ENCODE measurements at places on chromosomes 6 and 20.

DNA sequence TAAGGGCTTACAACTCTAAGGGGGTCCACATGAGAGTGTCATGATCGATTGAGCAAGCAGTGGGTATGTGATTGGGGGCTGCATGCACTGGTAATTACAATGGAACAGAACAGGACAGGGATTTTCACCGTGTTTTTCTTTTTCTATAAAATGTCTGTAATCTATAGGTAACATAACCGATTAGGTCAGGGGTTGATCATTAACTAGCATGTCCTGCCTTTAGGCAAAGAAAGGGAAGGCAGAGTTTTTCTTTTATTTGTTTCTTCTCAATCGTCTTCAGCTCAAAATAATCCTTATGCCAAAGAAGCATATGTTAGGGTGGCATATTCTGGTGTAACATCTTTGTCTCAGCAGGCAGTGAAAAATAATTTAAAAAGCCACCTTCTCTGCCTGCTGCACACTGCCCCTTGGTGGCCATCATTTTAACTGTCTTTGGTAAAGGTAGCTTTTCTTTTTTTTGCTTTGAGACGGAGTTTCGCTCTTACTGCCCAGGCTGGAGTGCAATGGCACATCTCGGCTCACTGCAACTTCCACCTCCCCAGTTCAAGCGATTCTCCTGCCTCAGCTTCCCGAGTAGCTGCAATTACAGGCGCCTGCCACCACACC, 9.7 kb upstream of the CEP43 start:
- DNase-seq: peak; percentile 31

DNA sequence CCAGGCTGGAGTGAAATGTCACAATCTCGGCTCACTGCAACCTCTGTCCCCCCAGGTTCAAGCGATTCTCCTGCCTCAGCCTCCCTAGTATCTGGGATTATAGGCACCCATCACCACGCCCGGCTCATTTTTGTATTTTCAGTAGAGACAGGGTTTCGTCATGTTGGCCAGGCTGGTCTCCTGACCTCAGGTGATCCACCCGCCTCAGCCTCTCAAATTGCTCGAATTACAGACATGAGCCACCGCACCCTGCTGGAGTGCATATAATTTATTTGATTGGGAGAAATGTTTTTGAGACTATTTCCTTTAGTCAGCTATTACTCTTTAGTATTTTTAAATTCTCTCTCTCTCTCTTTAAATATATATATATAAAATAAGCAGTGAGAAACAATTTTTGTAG, 29.8 kb downstream of the FAM83B start:
- DNase-seq: no peak

GRCh38 chr20:44579313-44580081, 2.9 kb upstream of the PKIG start:
- DNase-seq: no peak

GRCh38 chr6:87308970-87309369, 13.4 kb upstream of the SMIM8 start:
- no peak for DNase-seq

GRCh38 chr6:145761584-145761983, 26.3 kb upstream of the EPM2A start:
- DNase-seq: no peak

- DNase-seq: peak; percentile 29
These were observed 230.7 kb upstream of the BTBD3 start for GRCh38 chr20:11686820-11687543.

DNA sequence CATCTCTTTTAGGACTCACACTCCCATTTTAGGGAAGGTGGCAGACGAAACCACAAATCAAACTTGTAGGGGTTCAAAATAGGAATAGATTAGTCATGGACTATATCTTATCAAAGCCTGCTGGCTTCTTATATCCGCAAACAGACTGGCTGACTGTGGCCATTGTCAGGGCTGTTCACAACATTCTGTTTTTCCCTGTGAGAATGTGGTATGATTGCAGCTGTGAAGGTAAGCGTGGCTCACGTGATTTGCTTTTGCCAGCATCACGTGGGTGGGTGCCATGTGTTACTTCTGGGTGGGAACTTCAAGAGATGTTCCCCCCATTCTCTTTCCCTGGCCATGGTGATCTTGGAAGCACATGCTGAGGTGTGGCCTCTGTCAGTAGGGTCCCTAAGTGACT, 5.9 kb downstream of the IP6K3 start:
- no peak for DNase-seq

GRCh38 chr20:9195031-9195430, 126.1 kb downstream of the PLCB4 start:
- no peak for DNase-seq

DNA sequence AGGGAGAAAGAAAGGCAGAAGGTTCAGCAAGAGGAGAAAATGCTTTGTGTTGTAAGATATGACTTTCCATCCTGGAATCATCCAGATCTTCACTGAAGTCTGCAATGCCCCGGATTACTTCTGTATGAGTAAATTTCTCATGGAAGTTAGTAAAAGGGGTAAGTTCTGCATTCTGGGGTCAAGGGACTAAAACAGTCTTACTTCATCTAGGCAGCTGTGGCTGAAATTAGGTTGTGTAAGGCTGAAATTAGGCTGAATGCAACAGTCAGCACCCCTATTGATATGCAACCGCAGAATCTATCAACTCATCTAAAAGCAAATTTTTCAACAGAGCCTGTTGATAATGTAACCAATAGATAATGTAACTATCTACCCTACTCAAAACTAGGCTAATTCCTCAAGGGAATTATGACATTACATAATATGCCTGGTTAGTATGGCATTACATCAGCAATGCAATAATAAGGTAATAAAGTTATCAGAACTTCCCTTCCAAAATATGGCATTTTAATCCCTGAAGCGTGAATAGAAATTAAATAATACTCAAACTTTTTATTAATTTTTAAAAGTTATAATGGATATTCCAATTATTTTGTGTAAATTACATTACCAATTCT, 671.7 kb upstream of the CITED2 start:
- DNase-seq: no peak

DNA sequence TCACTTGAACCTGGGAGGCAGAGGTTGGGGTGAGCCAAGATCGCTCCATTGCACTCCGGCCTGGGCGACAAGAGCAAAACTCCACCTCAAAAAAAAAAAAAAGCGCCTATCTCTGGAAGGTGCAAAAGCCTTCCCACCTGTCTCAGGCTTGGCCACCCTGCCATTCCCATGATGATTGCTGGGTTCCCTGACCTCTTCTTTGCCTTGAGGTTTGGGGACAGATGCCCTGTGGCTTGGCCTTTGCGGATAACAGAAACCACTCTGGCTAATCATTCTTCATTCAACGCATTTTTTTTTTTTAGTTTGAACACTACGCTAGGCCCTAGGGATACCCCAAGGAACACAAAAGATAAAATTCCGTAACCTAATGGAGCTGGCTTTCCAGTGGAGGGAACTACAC, 6.8 kb upstream of the HMGA1 start:
- no peak for DNase-seq

DNA sequence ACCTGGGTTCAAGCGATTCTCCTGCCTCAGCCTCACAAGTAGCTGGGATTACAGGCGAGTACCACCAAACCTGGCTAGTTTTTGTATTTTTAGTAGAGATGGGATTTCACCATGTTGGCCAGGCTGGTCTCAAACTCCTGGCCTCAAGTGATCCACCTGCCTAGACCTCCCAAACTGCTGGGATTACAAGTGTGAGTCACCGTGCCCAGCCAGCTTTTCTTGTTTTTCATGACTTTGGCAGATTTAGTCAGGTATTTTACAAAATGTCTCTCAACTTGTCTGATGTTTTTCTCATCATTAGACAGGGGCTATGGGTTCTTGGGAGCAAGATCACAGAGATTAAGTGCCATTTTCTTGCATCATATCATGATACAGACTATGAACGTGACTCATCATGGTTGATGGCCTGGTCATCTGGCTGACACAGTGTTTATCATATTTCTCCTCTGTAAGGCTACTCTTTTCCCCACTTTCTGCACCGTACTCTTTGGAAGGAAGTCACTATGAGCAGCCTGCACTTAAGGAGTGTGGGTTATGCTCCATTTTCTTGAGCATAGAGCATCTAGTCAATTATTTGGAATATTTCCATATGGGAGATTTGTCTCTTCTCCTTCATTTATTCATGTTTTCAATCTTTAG, 67.8 kb downstream of the RNF182 start:
- DNase-seq: no peak

DNA sequence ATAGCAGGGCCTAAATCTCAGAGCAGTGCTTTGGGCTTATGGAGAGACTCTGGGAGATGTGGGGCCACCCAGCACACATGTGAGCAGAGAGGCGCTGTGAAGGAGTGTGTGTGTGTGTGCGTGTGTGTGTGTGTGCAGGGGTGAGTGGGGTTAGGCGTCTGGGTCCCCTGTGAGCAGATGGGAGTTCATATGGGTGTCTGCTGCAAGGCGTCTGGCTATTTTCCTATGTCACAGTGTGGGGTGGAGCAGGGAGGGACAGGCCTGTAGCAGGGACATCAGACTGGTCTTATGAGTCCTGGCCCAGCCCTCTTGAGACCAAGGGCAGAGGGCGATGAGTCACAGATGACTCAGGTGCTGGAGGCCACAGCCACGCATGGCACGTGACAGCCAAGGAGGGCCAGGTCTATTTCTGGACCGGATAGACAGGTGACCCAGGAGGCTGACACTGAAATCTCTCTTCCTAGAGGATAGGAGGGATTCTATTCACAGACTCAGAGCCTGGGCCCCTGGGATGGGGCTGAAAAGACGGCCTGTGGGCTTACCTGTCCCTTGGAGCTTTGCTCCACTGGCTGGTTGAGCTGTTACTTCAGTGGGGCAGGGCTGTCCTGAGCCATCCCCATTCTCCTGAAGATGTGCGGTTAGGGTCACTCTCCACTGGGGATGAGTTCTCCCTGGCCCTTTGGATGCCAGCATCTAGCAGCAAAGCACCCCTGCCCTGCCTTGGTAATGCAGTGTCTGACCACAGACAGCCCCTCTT, 28.9 kb downstream of the VEGFA start:
- no peak for DNase-seq

GRCh38 chr20:47620808-47621805, 119.4 kb downstream of the NCOA3 start:
- DNase-seq: peak; percentile 69

GRCh38 chr6:53241938-53242337, 93.3 kb upstream of the GCM1 start:
- no peak for DNase-seq

DNA sequence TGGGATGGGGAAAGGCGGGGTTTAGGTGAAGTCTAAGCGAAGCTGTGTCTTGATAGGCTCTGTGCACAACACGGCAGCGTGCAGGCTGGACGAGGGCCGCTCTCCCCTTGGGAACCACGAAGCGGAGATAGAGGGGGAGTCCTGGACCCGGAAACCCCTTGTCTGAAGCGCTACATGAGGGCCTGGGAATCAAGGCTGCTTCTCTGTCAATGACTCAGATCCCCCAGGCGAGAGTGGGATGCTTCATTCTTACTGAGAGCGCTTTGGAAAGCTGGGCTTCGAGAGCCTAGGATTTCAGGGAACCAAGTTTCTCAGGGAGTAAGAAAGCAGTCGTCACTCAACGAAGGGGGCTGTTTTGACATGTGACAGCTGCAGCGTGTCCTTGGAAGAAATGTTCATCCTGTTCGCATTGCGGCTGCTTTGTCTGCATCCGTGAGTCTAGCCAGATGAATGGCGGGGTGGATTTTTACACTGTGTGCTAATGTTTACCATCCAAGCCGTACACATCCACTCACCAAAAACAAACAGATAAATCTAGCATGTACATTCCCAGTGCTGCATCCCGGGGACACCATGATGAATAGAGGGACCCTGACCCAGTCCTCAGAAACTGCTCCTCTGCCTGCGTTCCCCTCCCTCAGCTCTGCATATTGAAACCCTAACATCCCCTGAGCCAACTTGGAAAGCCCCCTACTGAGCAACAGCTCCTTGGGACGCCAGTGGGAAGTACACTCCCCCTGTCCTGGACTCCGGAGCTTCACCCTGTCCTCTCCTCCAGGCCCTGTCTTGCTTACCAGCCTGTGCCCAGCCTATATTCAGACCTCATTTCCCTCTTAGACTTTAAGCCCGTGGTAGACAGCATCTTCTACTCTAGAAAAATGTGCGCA, 24.5 kb upstream of the RTF2 start:
- DNase-seq: no peak

GRCh38 chr20:41086402-41087324, 50.7 kb upstream of the PLCG1 start:
- no peak for DNase-seq

DNA sequence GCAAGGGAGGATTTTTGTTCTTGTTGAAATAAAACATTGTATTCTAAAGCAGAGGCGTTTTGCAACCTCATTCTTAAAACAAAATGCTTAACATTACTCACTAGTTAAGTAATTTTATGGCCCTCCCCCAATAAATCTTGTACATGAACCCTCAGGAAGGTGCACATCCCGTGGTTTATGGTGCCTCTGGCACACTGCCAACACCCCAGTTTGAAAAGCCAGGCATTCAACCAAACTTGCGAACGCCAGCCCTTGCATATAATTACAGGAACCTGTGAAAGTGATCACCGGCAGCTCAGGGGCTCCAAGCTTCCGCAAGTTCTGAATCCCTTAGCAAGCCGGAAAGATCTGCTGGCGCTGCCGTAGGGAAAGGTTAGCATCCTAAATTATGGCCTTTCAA, 1109.0 kb upstream of the FLRT3 start:
- DNase-seq: peak; percentile 26

DNA sequence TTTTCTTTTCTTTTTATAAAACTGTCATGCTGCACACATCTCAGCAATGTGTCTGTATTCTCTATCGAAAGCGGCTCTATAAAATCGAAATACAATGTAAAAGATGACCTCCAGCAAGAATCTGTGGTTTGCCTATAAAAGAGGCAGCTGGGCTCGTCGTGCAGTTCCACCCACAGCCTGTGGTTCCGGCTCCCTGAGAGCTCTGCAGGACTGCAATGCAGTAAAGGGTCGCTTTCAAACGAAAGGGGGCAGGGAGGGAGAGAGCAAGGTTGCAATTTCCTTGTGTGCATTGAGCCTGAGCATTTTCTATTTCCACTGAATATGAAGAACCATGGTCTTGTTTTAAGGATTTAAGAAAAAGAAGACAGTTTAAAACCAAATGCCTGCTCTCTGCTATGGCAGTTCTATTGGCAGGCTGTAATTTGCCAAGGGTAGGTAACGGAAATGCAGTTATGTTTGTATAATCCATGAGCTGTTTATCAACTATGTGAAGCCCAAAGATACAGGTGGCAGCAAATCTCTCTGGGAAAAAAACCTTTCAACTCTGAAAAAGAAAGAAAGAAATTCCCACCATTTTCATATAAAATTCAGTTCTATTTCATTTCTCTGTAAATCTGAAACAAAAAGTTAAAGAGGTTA, 236.5 kb downstream of the HACE1 start:
- DNase-seq: no peak

- no peak for DNase-seq
These were observed 348.0 kb upstream of the JARID2 start for GRCh38 chr6:14897831-14898230.

- DNase-seq: no peak
These were observed 12.2 kb upstream of the STK35 start for GRCh38 chr20:2089447-2089846.

GRCh38 chr6:44122801-44123200, 4.5 kb downstream of the MRPL14 start:
- DNase-seq: no peak

- DNase-seq: peak; percentile 51
These were observed 792 bp upstream of the MICA start for GRCh38 chr6:31402324-31403282.
